ENCODE measurements at places on chromosomes 13 and 19.

DNA sequence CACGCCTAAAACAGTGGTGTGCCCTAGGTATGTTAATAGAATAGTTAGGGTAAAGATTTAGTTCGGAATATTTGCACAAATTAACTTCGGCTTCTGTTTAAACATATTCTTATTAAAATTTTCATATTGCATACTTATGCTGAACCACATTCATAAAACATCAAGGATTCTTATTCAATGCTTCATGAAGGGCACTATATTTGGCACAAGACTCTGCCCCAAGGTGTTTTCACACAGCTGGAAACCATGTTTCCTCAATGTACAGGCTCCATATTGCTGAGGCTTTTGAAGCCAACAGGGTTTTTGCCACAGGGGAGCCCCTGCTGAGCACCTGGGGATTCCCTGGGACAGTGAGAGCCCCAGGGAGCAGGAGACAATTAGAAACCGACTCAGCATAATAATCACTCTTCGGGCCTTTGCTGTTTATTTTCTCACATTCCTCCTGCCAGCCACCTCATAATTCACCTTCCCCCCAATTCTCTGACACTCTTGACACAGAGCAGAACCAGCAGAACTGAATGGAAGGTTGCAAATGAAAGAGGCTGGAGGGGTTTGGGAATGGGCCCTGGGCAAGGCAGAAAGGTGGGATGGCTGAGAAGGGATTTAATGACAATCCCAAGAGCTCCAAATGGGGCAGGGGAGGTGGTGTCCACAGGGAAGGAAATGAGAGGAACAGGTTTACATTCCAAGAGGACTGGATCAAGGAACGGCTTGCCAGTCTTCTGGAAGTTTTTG is 72.3 kb upstream of the POMP start:
- DNase-seq: no peak

DNA sequence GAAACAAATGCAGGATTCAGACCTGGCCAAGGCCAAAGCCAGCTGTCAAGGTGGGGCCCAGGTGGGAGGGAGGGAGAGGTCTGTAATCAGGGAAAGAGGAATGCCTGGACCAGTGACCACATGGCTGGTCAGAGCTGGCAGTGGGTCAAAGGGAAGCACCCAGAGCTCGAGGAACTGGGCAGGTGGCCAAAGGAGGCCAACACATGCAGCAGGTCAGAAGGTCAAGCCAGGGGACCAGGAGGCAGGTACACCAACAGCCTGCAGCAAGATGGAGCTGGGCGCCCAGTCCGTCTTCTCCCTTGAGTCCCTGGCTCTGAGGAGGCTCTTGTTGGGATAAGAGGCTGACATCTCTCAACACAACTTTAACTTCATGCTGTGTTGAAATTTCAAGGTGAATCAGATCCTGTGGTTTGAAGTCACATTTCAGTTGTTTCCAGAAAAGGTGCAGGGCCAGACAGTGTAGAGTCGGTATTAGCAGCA is 17.1 kb downstream of the GPATCH1 start:
- no peak for DNase-seq

DNA sequence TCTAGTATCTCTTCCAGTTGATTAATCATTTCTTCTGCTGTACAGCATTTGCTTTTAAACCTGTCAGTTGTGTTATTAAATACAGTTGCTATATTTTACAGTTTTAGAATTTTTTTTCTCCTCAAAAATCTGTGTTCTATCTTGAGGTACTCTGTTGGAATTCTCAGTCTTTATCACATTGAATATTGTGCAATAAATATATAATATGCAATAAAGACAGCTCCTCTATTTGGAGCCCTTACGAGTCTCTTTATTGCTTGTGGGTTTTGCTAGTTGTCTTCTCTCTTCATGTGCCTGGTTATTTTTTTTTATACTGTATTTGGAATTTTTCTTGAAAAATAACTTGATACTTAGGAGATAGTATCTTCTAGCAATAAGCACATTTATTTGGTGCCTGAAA is 51.7 kb downstream of the CDK8 start:
- no peak for DNase-seq

DNA sequence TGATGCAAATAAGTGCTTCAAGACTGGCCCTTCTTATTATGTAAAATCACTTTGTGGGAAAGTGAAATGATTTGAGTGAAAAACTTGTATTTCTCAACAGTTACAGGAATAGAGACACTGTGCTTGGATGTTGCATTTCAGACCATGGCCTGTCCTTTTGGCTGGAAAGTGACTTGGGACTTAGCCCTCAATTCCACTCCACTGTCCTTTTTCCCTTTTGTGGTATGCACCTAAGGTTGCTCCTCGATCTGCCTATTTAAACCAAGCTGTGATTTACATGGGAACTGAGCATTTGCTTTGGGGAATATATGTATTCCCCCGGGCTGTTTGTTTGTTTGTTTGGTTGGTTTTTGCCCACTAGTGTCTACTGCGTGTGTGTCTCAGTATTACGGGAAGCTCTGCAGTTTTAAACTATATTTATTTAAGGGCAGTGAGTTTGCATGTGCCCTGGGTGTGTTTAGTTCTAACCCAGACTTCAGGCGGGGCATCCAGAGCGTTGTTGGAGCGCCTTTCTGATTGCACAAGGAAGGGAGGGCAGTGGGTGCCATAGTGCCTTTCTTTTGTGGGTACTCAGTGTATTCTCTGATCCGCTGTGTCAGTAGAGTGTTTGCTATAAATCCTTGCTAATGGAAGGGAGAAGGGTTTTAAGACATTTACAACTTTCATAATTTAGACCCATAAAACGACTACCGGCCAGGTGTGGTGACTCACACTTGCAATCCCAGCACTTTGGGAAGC is 18.2 kb upstream of the RNF113B start:
- no peak for DNase-seq

DNA sequence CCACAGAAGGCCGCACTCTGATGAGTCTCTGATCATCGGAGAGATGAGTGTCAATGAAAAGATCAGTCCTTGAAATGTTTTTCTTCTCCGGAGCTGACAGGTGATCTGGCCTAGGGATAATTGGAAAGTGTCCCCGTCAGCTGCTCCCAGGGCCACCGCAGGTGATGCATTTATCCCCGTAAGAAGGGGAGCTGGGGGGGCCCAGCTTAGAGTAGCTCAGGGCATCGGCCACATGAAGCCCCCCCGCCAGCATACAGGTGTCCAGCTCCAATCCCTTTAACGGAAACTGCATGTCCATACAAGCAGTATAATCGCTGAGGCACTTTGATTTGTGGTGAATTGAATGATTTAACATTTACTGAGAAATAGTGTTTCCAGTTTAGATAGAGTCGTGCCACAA is 27.7 kb downstream of the ATP4B start:
- no peak for DNase-seq

- DNase-seq: no peak
These were observed 82.9 kb upstream of the POSTN start for GRCh38 chr13:37681281-37682032.

DNA sequence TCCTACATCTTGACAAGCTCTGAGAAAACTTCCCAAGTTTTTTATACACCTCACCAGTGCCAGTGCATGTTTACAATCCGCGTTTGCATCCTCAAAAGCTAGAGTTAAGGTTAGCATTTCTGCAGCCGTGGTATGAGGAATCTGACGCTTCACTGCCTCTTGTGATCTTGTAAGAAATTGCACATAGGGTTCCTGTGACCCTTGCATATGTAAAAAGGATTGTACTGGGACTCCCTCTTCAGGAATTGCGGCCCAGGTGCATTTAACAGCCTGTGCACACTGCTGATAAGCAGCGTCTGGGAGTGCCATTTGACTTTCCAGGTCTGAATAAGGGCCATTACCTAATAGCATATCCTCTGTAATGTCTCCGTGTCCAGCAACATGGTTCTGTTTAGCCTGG is 15.3 kb downstream of the FPR3 start:
- no peak for DNase-seq

DNA sequence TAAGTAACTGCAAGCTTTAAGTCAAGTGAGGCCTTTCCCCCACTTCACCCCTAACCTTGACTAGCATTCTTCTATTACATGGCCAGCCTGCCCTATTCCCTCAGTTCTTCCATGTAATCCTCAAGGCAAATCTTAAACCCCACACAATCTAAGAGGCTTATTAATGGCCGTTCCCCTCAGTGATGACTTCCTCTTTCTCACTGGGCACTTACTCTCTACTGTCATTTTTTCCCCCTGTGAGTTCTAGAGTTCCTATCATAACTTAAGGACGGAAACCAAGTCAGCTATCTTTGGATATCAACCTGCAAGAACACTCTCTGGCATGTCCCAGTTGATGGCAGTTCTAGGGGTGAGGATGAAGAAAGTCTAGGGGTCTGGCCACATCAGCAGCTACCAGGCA is 131.2 kb downstream of the DCLK1 start:
- DNase-seq: no peak

GRCh38 chr13:40656358-40656757 is 10.1 kb downstream of the FOXO1 start:
- no peak for DNase-seq

- no peak for DNase-seq
These were observed 85.3 kb upstream of the FRY start for GRCh38 chr13:31946091-31946770.

Data from vagina (tissue), 2 donors.